ENCODE measurements at places on chromosomes 12 and 14.

DNA sequence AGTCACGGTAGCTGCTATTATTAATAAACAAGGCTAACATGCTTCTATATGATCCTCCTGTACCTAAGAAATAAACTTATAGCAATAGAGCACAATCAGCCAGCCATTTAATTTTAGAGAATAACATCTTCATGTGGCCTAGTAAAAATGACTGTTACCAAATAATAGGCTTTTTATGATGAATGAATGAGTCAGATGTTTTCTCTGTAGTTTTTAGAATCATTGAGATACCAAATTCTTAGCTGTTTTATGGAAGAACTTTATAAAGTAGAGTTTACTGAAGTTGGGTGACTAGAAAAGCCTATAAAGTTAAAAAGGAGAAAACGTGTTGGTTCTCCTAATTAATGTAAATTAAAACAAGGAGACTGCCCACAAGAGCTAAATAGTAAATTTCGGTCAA lies 40.7 kb downstream of the WNK1 start:
- DNase-seq, result no peak

DNA sequence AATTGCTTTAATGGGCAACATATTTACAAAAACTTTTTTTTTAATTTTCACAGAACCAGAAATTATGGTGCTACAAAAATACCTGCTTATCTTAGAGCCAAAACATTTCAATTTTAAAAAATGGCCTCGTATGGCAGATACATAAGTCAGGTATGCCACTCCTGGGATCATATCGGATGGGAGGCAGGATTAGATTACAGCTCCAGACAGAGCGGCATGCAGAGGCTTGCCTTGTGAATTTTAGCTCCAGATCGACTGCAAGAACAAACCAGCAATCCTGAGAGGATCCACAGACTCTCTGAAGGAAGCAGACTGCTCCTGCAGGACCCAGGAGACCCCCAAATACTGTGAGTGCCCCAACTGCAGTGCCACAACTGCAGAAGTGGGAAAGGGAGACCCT lies 169.3 kb upstream of the AMIGO2 start:
- DNase-seq, result no peak

- DNase-seq, result no peak
Measured at GRCh38 chr12:12599750-12600643, 11.7 kb upstream of the CREBL2 start.

DNA sequence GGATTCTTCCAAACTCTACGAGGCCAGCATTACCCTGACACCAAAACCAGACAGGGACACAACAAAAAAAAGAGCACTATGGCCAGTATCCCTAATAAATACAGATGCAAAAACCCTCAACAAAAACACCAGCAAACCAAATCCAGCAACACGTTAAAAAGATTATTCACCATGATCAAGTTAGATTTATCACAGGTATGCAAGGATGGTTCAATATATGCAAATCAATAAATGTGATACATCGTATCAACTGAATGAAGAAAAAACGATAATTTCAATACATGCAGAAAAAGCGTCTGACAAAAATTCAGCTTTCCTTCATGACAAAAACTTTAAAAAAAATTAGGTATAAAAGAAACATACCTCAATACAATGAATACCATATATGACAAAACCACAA lies 99.9 kb downstream of the CEP83 start:
- DNase-seq, result no peak

- no peak for DNase-seq
Measured at GRCh38 chr14:71554959-71555612, 377.1 kb upstream of the RGS6 start.

DNA sequence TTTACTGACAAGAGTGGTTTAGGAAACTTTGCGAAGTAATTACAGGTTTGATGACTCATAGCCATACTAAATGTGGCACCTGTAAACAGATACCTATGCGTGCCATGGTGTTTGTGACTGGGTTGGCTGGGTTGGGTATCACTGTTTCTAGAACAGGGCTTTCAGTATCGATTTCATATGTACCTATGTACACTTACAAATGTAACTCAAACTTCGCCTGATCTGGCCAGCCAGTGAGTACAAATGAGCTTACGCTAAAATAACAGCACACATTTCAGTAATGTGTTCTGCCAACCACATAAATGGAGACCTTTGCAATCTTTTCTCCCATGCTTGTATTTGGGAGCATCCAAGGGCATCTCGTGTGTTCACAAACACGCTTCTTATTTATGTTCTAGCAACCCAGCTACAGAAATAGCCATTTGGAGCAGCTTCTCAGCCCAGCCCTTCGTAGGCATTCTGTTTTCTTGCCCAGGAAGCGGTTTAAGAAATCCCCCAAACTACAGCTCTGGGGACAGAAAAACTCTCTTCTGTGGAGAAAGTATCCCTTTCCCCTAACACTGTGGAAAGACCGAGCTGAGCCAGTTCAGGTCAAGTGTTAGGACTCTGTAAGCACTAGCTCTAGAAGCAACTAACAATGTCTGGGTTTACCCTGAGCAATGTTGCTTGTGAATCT lies 42.3 kb upstream of the MDM1 start:
- peak; percentile 74 for DNase-seq

DNA sequence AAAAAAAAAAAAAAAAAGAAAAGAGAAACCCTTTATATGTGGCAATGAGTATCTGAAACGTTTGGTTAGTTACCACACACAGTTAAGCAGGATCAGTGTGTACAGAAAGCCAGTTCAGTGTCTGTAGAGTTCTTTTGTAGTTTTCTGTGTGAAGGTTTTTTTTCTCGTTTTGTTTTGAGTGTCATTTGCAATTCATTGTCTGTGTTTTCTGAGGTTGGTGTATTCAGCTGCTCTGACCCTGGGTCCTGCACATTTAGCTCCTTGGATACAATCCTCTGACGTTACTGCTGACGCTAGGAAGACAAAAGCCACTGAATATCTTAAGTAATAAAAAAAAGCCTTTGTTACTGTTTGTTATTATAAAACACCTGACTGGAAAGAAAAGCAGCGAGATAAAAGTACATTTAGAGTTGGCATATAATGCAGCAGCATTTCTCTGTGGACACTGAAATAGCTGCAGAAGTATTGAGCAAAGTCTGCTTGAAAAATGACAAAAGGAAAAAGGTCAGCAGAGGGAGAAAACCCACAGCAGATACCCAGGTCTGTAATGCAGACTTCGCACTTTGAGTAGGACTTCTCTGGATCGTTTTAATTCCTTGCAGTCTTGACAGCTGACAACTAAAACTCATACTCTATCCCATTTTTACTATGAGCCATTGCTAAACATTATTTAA lies 89.0 kb downstream of the POLR3B start:
- DNase-seq, result no peak

DNA sequence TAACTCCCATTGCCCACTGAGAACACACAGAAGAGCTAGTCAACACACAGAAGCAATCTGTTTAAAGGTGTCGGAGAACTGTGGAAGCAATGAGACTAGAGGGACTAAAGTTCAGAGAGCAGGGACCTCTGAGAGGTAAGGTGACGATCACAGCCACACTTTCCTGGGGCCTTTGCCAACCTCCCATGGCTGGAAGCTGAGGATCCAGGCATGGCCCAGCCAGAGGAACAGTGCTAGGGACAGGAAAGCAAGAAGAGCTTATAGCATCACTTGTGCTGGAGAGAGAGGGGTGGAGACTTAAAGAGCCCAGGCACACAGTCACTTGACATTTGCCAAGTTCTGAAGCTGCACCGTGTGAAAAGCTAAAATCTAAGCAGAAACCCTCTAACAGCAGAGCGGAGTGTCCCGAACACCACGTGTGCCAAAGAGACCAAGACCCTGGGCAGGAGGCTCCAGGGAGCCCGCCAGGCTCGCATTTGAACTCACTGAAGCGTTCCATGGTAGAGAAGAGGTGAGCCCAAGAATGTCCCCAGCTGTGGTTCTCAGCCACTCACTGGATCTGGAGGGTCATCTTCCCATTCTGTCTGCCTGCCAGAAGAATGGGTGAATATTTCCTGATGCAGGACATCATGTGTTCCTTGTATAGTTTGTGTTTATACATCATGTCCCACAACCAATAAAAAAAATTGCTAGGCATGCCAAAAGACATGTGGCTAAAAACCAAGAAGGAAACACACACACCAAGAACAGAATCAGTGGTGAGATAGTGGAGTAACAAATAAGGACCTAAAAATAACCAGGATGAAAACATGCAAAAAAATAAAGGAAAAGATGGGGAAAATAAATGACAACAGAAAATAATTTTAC lies 174.0 kb upstream of the C14orf180 start:
- DNase-seq, result no peak

GRCh38 chr14:105471297-105471821 lies 3.3 kb upstream of the CRIP2 start:
- no peak for DNase-seq

- no peak for DNase-seq
Measured at GRCh38 chr12:71782017-71782416, 27.4 kb downstream of the RAB21 start.

DNA sequence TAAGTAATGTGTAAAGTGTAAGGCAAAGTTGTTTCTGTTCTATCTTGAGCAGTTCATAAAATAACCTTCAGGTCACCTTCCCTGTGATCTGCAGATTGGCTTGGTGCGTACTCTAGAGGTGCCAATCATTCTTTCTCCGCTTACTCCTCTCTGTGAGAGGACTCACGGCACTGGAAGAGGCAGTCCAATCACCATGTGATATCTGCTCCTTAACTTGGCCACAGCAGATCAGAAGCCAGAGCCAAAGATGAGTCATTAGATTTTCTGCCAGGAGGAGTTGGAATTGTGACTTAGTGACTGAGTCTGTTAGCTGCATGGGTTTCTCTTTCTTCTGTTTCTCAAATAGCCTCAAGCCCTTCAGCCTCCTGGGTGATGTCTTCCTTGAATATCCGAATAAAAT lies 165.5 kb downstream of the SLC41A2 start:
- DNase-seq, result no peak

DNA sequence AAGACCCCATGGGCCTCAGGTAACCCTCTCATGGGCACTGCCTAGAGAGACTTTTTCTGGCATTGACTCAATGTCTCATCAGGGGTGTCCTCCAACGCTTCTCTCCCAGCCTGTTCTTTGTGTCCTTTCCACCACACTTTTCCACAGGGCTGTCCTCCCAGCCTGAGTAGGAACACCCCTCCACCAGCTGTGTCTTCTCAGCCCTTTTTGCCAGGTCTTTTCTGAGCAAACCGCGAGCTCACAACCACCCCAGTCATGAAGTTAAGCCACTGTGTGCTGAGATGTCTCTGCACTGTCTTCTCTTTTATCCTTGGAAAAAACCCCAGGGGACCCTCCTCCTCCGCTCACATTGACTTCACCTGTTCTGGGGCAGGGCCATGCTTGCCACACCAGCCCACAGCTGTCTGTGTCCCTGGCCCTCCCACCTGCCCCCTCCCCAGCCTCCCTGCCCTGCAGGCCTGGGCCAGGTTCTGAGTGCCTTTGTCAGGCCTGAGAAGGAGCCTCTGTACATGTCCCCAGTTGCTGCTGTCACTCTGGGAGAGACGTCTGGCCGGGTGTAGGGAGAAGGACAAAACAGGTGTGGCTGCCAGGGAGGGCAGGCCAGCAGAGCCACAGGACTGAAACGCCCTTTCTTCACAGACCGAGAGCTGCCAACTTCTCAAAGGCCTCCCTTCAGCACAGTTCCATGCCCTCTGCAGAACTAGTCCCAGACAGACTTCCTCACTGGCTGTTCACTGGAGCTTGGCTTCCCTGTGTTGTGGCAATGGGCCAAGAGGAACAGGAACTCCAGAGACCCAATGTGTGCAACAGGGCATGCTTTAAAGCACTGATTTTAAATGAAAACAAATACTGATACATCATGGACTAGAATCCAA lies 50.5 kb upstream of the PNMA1 start:
- peak; percentile 3 for DNase-seq
